Right cardiac atrium (tissue), 5 donors: ENCODE measurements at places on chromosomes 3 and 15.

- no peak for DNase-seq
Measured at GRCh38 chr3:193942516-193943055, 193.4 kb upstream of the HES1 start.

- DNase-seq: peak; percentile 68
Measured at GRCh38 chr3:49723296-49723627, 489 bp downstream of the GMPPB start.

DNA sequence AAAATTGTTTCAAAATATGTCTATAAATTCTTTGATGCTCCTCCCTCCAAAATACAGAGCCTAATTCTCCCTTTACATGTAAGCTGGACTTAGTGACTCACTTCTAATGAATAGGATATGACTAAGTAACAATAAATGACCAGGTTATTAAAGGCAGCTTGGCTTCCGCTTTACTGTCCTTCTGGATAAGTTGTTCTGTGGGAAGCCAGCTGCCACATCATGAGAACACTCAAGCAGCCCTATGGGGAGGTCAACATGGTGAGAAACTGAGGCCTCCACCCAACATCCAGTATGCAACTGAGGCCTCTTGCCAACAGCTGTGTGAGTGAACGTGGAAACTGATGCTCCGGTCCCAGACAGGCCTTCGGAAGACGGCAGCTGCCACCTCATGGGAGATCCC lies 247.3 kb upstream of the CHRM5 start:
- DNase-seq: no peak

- no peak for DNase-seq
Measured at GRCh38 chr3:136330900-136331299, 80.8 kb downstream of the PCCB start.

GRCh38 chr3:66467996-66468735 lies 32.7 kb downstream of the LRIG1 start:
- no peak for DNase-seq

- no peak for DNase-seq
Measured at GRCh38 chr3:170410428-170411029, 8.1 kb upstream of the CLDN11 start.

DNA sequence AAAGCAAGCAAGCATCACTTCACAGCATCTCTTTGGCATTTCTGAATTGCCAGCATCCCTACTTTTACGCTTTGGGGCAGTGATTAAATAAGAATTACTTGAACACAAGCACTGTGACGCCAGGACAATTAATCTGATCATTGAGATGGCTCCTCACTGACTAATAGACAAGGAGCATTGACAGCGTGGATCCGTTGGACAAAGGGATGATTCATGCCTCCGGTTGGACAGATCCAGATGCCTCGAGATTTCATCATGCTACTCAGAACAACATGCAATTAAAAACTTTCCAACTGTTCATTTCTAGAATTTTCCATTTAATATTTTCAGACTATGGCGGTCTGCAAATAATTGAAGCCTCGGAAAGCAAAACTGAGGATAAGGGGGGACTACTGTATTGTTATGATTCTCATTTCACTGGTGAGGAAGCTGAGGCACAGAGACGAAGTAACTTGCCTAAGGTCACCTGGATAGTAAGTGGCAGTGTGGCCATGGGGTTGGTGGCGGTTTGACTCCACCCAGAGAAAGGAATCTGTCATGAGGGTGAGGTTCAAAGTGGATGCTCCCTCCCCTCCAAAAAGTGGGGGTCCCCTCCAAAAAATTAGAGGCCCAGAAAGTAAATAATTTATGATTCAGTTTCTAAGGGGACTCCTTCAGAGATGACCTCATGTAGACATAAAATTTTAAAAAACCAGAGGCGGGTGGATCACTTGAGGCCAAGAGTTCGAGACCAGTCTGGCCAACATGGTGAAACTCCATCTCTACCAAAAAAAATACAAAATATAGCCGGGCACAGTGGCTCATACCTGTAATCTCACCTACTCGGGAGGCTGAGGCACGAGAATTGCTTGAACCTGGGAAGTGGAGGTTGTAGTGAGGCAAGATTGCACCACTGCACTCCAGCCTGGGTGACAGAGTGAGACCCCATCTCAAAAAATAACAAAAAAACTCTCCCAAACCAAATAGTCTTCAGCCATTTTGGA lies 12.3 kb upstream of the PGPEP1L start:
- DNase-seq: no peak

- DNase-seq: no peak
Measured at GRCh38 chr3:190384309-190384756, 3.6 kb upstream of the CLDN16 start.

DNA sequence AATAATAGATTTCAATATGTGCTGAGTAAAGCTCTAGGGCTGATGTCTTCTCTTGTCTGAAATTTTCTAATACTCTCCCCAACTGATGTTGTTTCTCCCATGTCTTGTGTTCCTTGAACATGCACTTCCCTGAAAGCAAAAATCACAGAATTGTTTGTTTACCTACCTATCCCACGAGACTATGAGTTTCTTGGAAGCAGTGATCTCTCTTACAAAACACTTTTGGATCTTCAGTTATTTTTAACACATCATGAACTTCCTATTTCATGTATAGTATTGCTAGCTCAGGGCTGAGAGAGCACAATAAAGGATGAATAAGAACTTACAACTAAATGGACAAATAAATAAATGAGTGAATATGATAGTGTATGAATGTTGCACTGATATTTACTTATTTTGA lies 365.0 kb downstream of the ROBO2 start:
- no peak for DNase-seq

- peak; percentile 61 for DNase-seq
Measured at GRCh38 chr15:85745525-85746150, 49.1 kb downstream of the KLHL25 start.

GRCh38 chr3:134320749-134321148 lies 53.5 kb downstream of the AMOTL2 start:
- DNase-seq: no peak

DNA sequence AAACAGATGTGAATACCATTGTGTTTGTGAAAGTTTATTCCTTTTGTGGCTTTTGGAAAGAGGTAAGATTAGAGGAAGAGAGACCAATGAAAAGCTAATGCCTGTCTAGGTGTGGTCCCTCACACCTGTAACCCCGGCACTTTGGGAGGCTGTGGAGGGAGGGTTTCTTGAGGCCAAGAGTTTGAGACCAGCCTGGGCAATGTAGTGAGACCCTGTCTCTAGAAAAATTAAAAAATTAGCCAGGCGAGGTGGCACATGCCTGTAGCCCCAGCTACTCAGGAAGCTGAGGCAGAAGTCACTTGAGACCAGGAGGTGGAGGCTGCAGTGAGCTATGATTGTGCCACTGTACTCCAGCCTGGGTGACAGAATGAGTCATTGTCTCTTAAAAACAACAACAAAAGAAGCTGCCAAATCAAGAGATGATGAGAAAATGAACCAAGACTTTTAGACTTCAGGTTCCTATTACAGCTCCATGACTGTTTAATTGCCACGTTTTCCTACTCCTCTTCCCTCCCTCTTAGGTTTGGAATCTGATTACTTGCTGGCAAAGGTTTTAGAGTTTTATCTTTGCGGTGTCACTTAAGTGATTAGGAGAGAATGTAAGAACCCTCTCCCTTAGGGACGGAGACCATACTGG lies 68.7 kb downstream of the CGNL1 start:
- no peak for DNase-seq

GRCh38 chr3:42122261-42123011 lies 31.3 kb downstream of the TRAK1 start:
- DNase-seq: no peak

DNA sequence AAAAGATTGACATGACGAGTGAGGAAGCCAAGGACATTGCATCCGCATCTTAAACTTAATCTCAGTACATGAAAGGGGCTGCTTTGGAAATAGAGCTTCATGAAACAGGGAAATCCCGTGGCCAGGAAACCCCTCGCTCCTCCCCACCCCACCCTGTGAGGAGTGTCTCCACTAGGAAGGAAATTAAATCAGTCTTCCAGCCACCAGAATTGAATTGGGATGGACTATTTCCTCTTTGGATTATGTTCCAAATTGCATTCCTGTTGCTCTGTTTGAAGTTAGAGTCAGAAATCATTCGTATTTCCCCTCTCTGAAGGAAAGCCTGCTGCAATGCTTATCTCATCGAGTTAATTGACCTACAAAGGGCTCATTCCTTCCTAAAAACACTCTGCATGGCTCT lies 35.8 kb downstream of the CLDN11 start:
- peak; percentile 26 for DNase-seq

GRCh38 chr15:85792102-85792731 lies 2.5 kb downstream of the KLHL25 start:
- no peak for DNase-seq

DNA sequence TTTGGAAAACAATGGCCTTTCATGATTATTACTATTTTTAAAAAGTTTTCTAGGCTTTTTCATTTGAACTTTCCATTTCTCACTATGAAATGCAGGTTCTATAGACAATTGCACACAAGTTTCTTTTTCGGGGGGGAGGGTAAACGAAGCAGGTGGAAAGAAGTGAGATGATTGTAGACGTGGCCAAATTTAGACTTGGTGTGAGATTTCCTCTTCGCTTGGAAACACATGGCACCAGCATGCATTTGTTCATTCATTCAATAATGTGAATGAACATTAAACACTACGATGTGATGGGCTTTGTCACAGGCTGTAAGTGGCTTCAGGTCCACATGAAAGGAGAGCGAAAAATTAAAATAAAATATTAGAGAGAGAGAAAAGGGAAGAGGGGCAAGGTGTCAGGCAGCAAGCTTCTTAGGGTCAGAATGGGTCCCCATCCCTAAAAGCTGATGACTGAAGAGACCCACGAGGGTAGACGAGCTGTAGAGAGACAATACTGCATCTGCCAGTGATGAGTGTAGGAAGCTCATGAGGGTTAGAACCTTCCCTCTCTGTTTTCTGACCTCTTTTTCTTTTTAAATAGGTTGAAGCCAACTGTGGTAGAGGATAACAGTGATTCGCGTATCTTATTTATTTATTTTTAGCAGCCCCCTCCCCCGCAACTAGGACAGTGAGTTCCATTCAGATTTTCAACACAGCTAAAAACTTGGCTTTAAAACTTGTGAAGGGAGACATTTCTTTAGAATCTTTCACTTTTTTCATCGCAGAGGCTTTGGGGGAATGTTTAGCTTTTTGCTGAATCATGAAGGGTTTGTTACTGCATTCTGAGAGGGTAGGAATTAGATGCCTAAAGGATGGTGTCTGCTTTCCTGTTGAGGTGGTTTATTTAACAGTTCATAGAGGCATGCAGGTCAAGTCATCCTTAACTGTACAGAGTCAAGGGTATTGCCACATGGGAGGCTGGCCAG lies 36.2 kb downstream of the GAP43 start:
- DNase-seq: no peak

DNA sequence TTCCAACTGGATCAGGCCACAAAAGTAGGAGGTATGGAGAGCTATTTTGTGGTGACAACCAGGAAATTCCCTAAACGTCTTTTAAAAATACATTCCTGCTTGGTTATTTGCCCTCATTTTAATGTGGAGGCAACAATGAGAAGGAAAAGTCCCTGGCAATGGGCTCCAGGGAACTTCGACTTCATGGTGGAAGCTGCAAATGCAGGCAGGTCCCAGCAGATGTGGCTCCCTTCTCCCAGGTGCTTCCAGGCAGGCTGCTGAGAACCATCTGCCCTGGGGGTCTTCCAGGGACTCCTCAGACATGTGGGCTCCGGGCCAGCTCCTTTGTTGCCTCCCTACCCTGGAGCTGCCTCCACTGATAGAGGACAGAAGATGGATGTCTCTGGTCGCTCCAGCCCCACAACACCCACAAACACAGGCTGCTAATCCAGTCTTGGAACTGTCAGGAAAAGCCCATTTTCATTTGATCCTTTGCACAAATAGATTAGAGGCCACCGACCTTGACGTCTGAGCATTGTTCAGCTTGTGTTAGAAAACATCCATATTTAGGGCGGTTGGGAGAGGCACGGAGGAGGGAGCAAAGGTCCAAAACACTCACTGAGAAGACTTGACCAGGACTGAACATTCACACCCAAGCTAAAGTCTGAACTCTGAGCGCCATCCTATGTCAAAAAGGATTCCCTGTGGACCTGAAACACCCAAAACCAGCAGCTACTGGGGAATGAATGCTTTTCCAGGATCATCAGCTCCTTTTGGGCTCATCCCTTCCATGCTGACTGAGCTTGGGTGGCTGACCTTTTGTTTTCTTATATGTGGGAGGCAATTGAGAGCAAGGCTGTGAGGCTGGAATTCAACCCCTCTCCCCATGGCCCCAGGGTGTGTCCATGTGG lies 30.2 kb upstream of the SLCO2A1 start:
- no peak for DNase-seq

DNA sequence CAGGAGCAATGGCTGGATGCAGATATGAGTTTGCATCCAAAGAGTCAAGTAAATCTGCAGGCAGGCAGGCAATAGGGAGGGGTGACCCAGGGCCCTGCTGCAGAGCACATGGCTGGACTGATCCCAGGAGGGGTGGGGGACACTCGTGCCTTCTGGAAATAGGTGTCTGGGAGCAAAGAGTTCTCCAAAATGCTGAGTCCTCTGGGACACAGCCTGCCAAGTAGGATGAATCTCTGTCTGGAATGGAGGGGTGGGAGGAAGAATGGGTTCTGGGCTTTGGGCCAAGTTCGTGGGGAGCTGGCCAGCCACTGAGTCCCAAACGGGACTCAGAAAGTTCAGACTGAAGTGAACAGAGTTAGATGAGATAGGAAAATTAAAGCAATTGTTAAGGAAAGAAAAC lies 214.5 kb downstream of the MTHFS start:
- peak; percentile 82 for DNase-seq

GRCh38 chr3:141663993-141664392 lies 74.1 kb upstream of the RNF7 start:
- DNase-seq: peak; percentile 60

DNA sequence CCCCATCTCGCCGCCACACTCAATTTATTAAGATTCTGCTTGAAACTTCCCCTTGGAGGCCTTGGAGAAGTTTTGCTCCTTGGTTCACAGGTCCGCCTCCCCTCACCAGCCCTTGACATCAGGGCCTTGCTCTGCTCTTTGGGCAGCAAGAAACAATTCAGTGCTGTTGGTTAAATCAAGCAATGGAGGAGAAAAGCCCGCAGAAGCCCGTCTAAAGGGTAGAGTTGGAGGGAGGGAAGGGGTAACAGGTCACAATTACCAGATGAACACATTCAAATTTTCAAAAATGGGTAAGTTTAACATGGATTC lies 429 bp downstream of the PARP9 start:
- DNase-seq: no peak
